H54 (cell line): ENCODE measurements at places on chromosomes 3 and 15.

DNA sequence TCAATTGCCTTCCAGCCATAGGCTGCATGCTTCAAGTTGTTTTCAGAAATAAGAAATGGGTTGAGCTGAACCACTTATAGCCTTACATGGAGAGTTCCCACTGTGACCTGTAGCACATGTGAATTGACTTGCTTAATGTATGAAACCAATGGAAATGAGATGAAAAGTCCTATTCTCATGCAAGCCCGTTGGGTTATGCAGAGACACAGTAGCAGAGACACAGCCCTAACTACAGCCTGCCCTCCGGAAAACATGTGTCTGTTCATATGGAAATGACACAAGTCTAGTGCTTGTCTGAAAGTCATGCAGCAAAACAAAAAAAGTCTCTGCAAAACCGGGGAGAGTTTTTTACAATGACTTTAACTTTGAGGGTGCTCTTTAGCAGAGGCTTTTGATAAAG, 14.5 kb downstream of the HIGD2B start:
- no peak for DNase-seq

GRCh38 chr15:73952913-73953750, 26.9 kb downstream of the LOXL1 start:
- no peak for DNase-seq

DNA sequence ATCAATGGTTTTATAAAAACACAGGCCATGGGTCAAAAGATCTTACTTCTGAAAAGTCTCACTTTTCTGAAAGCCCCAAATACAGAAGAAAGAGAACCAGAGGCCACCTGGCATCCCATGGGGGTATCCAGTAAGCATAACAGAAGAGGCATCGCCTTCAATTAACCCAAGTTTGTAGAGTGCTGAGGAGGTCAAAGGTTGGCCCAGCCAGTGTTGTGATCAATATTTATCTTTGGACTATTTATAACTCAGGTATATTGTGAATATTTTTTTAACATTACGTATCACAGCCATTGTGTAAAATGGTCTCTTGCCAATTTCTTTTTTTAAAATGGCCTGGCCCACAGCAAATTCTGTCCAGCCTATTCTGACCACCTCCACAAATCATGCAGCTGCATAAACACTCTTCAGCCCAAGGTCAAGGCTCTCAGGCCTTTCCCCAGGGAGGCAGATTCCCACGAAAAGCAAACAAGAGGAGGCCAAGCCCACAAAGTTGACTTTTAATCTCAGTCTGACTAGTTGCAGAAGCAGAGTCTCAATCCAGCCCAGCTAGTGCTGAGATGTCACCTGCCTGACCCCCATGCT, 26.2 kb upstream of the SPTBN5 start:
- no peak for DNase-seq

DNA sequence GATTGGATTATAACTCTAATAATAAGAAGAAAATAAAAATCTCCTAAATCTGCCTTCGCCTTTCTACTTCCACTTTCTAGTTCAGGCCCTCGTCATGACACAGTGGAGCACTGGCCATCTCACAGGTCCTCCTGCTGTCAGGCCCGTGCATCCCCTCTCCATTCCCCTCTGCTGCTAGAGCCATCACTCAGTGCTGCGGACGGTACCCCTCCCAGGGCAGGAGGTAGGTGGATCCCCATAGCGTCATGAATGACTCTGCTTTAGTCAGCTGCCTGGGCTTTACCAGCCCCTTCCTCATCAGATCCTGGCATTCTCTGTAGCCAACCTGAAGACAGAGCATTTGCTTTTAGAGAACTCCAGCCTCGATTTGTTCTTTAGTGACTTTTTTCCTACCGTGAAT, 12.0 kb upstream of the PPP1R2 start:
- DNase-seq: no peak

DNA sequence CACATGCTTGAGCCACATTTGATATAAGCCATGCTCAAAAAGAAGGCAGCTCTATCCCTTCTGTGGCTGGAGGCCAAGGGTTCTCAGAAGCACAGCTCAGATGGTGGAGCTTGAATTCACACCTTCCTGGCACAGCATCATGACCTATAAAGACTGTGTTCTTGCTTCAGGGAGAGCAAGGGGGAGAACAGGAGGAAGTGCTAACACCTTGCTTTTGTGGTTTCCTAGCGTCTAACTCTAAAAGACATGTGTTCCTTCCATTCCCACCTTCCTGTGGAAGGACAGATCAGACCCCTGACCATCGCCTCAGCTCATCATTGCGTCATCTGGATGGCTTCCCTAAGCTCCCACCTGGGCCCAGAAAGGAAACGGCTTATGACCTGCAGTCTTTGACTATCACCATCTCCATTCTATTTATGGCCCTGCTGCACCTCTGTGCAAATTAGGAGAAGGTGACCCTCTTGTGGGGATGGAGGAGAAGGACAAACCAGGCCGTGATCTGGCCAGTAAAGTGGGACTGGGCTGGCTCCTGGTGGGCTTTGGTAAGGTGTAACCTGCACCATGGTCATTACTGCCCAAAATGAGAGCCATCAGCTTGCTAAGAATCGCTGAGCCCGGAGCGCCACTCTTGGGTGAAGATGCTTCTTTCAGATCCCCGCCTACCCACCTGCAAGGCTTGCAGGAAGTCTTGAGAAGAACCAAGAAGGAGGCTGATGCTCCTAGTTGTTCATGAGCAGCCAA, 128.5 kb downstream of the SERPINI1 start:
- no peak for DNase-seq

- no peak for DNase-seq
These were observed 60.0 kb downstream of the MAGEF1 start for GRCh38 chr3:184651904-184652303.

DNA sequence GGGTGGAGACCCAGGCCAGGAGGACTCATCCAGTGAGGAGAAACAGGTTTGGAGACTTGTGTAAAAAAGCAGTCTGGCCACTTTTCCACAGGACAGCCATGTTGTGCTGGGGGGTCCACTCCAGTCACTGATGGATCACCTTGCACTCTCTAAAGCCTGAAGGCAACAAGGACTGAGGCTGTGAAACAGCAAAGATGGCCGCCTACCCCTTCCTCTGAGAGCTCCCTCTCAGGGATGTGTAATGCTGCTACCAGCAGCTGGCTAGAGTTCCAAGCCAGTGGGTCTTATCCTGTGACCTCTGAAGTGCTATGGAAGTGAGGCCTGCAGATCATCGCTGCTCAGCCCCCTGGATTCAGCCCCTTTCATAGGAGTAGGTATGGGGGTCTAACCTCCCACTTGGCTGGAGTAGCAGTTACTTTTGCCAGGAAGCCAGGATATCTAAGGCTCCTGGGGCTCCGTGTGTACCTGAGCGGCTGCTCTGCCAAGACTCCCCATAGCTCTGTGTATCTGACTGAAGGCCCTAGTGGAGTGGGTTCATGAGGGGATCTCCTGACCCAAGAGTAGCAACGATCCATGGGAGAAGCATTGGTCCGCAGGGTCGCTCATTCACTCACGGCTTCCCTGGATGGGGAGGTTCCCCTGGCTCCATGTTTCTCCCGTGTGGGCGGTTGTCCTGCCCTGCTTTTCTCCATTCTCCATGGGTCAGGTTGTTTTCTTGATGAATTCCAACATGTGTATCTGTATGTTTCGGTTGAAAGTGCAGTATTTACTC, 69.9 kb upstream of the TNFSF10 start:
- no peak for DNase-seq

- no peak for DNase-seq
These were observed 730 bp downstream of the DGKG start for GRCh38 chr3:186361246-186361761.

DNA sequence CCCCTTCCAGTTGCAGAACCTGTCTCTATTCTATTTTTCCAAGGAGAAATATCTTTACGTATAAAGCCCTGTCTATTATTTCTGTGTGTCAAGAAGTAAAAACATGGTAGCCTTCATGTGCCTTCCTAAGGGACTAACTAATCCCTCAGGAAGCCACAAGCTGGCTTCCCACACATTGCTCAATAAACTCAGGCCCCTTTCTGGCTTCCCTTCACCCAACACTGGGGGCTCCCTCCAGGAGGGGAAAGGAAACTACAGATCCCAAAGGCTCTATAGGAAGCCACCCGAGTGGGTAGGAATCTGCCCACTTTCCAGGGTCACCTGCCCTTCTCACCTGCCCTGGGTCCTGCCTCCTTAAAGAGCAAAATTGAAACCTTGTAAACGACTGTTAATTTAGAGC, 4.6 kb downstream of the TLE3 start:
- no peak for DNase-seq

GRCh38 chr15:56948764-56949101, 30.3 kb downstream of the TCF12 start:
- DNase-seq: no peak

DNA sequence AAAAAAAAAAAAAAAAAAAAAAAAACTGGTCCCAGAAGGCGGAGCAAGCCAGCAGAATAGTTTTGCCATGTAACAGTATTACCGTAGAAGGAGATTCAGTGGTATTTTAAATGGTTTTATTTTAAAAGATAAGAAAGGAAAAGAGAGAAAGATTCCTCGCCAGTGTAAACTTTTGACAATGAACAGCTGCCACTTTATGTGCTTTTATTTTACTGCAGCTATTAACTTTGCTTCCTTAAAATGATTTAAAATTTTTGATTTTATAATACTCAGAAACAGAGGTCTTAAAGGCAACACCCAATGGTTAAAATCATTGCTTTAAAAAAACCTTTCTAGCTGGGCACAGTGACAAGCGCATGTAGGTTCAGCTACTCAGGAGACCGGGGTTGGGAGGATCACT, 46.8 kb downstream of the TMCO5A start:
- no peak for DNase-seq

- no peak for DNase-seq
These were observed 668 bp downstream of the MRAS start for GRCh38 chr3:138348754-138349739.

- no peak for DNase-seq
These were observed 50.5 kb upstream of the FBN1 start for GRCh38 chr15:48695827-48696573.

DNA sequence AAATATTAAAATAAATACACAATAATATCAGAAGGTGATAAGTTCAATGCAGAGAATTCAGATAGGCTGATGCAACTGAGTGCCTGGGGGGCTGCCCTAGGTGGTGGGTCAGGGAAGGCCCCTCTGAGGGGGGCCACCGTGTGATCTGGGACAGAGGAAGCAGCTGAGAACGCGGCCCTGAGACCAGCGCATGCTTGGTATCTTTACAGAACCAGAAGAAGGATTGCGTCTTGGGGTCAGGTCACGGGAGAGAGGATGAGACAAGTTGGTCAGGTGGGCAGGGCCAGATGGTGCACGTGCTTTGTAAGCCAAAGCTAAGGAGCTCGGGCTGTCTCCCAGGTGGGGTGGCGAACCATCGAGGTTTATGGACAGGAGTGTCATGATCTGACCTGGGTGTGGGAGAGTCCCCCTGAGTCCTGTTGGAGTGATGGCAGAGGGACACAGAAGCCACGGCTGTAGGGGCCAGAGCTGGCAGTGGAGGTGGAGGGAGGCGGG, 121.2 kb downstream of the ETFA start:
- no peak for DNase-seq

- DNase-seq: peak; percentile 15
These were observed 763 bp downstream of the GOLGB1 start for GRCh38 chr3:121748680-121749275.

- DNase-seq: no peak
These were observed 2.2 kb upstream of the EPHB3 start for GRCh38 chr3:184559336-184559735.

DNA sequence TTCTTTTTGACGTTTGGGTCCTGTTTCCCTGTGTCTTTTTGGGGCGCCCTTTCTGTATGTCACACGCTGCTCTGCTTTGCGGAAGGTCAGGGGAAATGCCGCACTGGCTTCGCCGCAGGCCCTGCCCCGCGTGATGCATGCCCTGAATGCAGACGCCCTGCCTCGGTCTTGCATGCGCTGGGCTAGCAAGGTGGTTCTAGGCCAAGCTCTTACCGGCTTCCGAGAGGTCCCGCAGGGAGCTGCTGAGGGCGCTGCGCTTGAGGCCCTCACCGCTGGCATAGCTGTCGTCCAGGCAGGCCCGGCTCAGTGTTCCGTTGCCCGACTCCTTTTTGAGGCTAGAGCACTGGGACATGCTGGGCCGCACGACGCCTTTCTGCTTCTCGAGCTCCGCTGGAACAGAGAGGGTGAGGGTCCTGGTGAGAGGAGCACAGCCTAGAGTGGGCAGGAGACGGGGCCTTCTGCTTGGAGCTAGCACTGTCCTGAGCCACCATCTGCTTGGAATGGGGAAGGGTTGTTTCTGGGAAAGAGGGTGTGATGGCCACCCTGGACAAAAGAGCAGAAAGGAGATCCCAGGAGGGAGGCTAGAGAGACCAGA, 66.9 kb upstream of the RPL32 start:
- no peak for DNase-seq

GRCh38 chr3:38085311-38085942, 46.4 kb downstream of the DLEC1 start:
- DNase-seq: no peak

GRCh38 chr15:37698679-37699078, 235.8 kb upstream of the TMCO5A start:
- DNase-seq: no peak

DNA sequence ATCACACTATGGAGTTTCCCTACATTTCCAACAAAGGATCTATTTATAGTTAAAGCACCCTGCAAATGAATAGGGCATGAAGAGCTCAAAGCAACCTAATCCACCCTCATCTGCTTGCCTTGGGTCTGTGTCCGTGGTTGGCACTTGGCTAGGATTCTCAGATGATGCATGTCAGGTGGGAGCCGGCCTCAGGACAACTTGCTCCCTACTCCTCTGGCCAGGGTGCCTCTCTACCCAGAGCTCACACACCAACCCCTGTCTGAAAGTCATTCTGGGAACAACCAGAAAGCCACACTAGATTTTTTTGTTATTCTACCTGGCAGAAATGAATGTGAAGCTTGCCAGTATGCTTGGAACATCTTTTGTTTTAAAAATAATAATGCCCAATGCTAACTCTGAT, 13.2 kb downstream of the ARHGEF3 start:
- no peak for DNase-seq

DNA sequence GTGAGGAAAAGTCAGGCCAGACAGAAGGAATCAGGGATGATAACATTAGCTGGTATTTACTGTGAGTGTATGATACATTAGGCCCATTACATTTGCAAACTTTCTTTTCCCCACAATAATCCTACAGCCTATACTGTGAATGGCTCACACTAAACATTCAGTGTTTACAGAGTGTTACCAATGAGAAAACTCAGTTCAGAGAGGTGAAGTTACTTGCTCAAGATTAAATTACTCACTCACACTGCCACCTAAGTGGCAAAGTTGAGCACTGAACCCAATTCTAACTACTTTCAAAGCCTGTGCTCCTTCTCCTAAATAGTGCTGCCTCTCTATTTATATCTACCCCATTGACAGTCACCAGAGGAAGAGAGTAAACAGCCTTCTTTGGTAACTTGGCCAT, 8.5 kb downstream of the XPC start:
- no peak for DNase-seq

DNA sequence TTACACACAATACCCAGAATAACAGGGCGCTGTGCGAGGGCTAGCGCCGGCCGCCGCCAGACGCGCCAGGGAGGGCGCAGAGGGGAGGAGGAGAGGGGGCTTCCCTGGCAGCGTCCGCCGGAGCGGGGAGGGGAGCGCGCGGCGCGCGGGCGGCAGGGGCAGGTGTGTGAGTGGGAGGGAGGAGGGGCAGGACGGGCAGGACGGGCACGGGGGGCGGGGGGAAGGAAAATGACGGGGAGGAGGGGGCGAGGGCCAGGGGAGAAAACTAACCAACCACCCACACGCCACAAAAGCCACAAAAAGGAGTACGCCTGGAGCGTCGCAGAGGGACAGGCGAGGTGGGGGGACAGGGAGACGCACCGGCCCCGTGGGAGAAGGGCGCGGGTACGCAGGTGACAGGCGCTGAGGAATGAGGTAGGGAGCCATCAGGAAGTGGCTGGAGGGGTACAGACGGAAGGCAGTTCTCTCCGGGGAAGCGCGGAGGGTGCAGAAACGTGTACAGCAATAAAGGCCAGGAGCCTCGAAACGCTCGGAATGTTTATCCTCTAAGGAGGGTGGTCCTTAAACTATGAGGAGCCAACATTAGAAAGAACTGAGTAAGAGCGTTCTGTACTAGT, 610 bp upstream of the SATB1 start:
- DNase-seq: no peak
